DMS153 (cell line): ENCODE measurements at places on chromosomes 3 and 15.

- DNase-seq: no peak
Measured at GRCh38 chr3:194642769-194643168, 9.6 kb upstream of the TMEM44 start.

- DNase-seq: no peak
Measured at GRCh38 chr15:42741710-42742109, 4.8 kb upstream of the CDAN1 start.

GRCh38 chr3:55691141-55691540 is 204.0 kb upstream of the WNT5A start:
- DNase-seq: no peak

GRCh38 chr3:129592381-129593131 is 13.9 kb downstream of the PLXND1 start:
- no peak for DNase-seq

- no peak for DNase-seq
Measured at GRCh38 chr3:146594843-146595482, 10.2 kb downstream of the PLSCR5 start.

GRCh38 chr15:39472621-39473297 is 108.1 kb upstream of the THBS1 start:
- DNase-seq: no peak

- DNase-seq: no peak
Measured at GRCh38 chr3:153145454-153145853, 16.6 kb upstream of the RAP2B start.

DNA sequence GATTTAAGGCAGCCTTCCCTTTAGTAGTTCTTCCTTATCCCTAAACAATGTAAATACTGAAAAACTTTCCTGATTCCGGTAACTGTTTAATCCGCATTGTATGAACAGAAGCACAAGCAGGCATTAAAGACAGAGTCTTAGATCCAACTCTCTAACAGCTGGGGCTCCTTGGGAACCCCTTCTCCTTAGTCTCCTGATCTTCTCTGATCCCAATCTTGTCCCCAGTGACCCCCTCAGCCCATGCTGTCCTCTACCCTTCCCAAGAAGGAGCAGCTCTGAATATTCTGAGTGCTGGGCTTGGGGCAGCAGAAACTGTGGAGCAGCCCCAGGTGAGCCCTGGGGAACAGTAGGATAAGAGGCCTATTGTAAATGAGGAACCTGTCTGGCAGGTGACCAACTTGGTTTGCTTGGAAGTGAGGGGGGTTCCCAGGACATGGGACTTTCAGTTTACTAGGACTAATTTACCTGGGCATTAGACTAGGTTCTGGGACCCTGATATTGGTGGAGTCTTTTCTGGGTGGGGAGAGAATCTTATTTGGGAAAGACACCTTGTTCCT is 13.0 kb upstream of the SLC30A4 start:
- no peak for DNase-seq
